Activated gamma-delta T cell treated with Interleukin-2 at 50 U/mL for 16 hours (primary cell): ENCODE measurements at places on chromosomes 13 and 19.

DNA sequence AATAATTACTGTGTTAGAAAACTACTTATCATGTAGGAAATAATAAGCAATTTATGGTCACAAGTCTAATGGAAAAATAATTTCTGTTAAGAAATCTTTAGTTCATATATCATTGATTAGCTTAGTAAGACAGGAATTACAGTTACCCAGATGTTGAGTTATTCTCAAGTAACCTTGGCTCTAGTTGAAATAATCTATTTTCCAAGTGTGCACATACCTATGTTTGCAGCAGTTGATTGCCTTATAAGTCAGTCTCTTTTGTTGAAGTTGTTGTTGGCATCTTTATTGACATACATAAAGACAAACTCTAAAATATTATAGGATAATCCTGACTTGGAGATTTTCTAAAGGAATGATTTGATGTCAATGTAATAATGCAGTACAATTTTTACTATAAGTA lies 511.4 kb upstream of the KLF12 start:
- DNase-seq = no peak

- no peak for DNase-seq
Measured at GRCh38 chr13:101455863-101456262, 3.4 kb downstream of the ITGBL1 start.

DNA sequence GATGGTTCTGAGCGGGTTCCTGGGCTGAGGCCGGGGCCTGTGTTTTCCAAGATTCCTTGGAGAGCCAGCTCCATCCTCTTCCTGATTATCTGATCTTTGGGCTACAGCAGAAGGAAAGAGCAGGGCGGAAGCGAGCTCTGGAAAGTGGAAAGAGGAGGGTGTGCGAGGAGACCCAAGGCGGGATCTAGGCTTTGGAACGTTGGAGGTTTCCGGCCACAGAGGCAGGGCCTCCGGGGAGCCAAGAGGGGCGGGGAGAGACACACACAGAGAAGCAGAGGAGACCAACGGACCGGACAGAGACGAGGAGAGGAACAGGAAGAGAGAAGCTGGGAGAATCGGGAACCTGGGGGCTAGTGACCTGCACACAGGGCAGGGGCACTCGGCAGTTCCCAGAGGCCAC lies at the start of gene CLEC11A:
Gene CLEC11A (plus strand): TSS at position 296 of the 400 bp plus-strand sequence. CDS start 162 bp downstream, outside the sequence.
- no peak for DNase-seq

DNA sequence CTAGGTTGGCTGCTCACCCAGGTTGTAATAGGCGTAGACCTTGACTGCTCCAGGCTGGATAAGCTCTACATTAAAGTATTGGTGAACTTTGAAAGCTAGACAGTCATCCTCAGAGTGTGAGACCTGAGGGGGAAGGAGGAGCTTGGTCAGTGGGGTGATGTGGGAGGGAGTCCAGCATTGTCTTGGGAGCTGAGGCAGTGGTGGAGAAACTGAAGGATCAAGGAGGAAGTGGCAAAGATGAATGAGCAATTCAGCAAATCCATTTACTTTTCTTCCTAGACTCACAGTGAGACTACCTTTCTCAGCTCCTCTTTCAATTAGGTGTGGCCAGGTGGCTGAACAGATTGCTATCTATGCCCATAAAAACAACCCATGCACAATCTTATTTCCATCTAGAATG lies 10.2 kb upstream of the TNFSF14 start:
- DNase-seq = no peak

DNA sequence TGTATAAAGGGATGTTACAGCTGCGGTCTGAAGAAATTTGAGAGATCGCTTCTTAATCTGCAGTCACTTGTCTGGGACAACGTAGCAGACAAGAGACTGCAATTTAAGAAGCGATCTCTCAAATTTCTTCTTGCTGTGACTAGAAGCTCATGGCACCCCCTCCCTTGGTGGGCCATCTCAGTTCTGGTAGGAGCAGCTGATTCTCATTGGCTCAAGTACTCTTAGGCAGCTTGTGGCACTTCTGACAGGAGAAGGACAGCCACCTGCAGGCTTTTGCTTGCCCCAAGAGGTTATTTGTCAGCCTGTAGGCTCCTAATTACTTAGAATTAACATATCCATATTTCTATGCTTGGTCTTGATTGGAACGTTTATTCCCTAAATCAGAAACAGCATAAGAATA lies 503.0 kb downstream of the DCT start:
- no peak for DNase-seq

GRCh38 chr19:6325614-6326013 lies 7.8 kb downstream of the ACER1 start:
- DNase-seq = no peak

DNA sequence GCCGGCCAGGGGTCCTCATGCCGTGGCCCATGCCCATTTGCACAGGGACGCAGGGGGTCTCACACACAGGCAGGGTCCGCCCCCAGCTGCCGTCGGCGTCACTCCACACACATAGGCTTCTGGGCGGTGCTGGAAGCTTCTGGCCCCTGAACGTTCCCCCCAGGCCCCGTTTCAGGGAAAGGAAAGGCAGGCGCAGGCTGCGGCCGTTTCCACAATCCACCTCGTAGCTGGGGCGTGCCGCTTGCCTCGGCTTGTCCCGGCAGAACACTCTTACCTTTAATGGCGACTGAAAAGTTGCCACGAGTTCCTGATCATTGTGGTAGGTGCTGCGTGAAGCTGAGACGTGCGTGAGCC lies 53.4 kb downstream of the MCF2L start:
- DNase-seq = no peak

- DNase-seq = no peak
Measured at GRCh38 chr13:112193463-112194166, 126.7 kb downstream of the SOX1 start.

GRCh38 chr19:18063463-18063862 lies 23.3 kb downstream of the IL12RB1 start:
- no peak for DNase-seq

DNA sequence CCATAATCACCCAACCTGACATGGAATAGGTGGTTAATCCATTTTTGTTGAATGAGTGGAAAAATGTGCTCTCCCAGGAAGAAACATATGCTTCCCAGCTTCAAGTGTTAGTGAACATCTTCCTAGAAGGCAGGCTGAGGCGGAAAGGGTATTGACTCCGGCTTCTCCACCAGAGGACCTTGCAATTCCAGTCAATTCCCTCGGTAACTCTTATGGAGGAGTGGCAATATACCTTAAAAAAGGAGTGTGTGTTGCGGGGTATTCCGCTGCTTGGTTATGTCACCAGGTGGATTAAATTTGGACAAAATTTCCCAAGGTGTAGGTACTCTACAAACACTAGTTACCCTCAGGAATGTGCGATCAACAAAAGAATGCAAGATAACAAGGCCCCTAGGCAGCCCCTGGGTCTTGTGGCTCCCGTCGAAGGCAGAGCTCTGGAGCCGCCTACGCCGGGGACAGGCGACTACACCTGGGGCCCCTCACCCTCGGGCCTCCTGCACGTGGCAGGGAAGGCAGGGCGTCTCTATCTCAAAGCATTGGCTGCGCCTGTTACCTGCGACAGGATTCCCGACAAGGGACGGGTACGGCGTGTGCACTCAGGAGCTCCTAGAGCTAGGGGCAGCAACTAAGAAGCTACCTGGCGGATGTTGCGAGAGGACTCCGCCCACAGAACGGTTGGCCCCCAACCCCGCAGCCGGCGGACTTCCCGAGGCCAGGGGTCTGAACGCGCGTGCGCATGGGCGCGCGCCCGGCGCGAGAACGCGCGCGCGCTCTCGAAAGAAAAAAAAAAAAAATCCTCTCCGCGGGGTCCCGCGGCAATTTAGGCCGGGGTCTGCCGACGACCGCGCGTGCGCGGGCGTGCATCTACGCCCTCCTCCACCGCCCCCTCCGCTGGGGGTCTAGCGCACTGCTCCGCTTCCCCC lies at the start of gene WDR87:
Gene WDR87 (minus strand): TSS at position 649 of the 923 bp plus-strand sequence. CDS start 8,355 bp downstream, outside the sequence.
- peak; percentile 44 for DNase-seq

- DNase-seq = no peak
Measured at GRCh38 chr13:87426742-87427141, 244.4 kb upstream of the SLITRK5 start.

DNA sequence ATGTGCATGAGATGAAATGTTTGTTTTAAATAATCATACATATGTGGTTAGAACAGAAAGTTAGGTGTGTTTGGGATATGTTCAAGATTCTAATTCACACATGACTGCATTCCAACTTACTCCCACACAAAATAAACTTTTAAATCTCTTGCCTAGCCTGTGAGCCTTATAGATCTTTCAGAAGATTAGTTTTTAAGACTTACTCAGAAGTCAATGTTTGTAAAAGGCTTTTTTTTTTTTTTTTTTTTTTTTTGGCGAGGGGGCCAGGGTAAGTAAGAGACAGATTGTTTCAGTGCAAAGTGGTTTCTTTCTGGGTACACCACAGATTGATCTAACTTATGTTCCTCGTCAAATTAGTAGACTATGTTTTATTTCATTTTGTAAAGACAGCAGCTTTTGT lies 39.1 kb downstream of the GPR180 start:
- no peak for DNase-seq

GRCh38 chr13:29846475-29847256 lies 3.8 kb downstream of the UBL3 start:
- DNase-seq = no peak

- peak; percentile 79 for DNase-seq
Measured at GRCh38 chr19:7925171-7925851, 624 bp downstream of the CTXN1 start.

GRCh38 chr13:106212386-106213010 lies 323.0 kb downstream of the EFNB2 start:
- DNase-seq = no peak

GRCh38 chr13:103694471-103694870 lies 628.3 kb upstream of the SLC10A2 start:
- DNase-seq = no peak

DNA sequence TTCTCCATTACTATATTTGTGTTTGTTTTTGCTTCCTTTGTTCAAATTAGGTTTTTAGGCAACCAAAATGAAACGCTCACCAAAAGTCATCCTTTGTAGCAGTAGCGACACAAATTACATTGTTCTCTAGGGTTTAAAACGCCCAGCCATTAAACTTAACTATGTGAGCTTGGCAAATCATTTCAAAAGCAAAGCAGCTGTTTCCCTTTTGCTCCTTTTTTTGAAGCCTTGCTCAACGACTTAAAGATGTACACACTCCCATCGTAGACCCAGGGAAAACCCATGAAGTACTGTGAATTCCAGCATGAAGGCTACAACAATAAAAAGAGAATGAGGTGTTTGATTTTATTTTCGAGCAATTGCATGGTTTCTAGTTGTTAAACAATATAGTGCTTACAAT lies 106.7 kb downstream of the RAP2A start:
- DNase-seq = no peak

DNA sequence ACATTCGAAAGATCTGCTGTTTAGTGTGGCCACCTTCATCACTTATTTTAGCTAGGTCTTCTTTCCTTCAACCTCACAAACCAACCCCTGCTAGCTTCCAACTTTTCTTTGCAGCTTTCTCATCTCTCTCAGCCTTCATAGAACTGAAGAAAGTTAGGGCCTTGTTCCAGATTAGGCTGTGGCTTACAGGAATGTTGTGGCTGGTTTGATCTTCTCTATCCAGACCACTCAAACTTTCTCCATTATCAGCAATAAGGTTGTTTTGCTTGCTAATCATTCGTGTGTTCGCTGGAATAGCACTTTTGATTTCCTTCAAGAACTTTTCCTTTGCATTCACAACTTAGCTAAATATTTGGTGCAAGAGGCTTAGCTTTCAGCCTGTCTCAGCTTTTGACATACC lies 44.7 kb downstream of the CARS2 start:
- no peak for DNase-seq

DNA sequence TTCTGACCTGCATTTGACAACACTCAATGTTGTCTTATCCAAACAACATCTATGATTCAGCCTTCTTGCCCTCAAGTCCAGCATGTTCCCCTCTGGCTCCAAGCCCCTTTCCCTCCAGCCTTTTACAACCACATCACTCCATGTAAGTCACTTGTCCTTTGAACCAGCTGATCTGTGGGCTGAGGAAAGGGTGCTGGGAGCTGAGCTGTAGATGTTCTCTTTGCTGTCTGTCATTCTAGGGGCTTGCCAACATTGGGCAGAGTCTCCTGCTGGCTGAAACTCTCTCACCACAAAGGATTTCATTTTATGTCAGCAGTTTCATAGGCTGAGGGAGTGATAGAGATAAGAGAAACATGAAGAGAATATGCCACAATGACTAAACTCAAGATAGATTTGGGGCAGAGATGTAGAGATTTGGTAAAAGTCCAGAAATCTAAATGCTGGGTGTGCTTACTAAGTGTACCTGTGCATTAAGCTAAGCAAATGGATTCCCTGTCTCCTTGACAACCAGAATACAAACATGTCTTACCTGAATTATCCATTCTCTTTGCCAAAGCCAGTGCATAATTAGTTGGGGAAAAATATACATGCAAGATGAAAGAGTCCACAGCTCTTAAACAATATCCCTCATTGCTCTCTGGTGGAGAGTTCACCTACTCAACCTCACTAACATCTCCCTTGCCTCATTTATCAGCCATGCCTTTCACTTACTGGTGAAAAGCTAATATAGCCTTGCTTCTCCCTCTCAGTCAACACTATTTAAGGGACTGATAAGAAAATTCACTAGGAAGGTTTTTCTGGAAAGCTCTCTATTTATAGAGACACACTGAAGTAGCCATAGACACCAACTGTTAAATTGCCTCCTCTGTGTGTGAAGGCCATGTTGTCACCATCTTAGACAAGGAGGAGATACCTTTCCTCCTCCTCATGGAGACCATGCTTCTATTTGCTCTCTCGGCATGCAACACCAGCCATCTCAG lies 175.5 kb upstream of the SERP2 start:
- no peak for DNase-seq

DNA sequence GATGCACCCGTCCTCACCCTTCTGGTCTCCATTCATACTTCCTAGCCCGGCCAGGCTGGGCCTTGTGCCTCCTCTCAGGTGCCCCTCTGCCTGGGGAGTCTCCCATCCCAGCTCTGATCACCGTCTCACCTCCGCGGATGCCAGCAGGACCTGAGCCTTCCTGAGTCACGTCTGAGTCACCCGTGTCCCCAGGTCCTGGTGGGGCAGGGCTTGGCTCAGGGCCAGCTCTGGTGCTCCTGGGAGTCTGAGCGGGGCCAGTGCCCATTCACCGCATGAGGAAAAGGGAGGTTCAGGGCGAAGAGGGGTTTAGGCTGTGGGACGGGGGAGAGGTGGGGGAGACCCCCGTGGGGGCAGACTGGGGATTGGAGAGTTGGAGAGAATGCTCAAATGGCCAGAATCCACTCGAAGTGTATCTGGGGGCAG lies 593 bp downstream of the ATP8B3 start:
- peak; percentile 33 for DNase-seq

DNA sequence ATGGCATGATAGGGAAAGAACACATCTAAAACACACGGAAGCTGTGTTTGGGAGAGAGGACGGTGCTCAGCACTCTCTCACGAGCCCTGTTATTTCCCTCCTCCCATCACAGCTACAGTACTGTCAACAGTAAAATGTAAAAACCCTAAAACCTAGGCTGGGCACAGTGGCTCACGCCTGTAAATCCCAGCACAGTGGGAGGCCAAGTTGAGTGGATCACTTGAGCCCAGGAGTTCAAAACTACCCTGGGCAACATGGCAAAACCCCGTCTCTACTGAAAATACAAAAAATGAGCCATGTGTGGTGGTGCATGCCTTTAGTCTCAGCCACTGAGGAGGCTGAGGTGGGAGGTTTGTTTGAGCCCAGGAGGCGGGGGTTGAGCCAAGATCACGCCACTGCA lies 54.8 kb downstream of the FOXO1 start:
- DNase-seq = no peak

GRCh38 chr13:70960841-70961443 lies 852.7 kb upstream of the KLHL1 start:
- no peak for DNase-seq

GRCh38 chr19:49588365-49589122 lies 2.4 kb upstream of the PRR12 start:
- DNase-seq = no peak
